ENCODE measurements at places on chromosomes 12 and 14. TPM values are rescaled to one million over a fixed set of nuclear protein-coding genes. Genes with fewer than 3 reads are reported as not detected.
A peak's percentile ranks its signal among the peaks of the same experiment; 100 is the strongest.

RIMBP2 gene
- 0.29 TPM for total RNA-seq

MLXIP gene
- total RNA-seq: 28.9 TPM

RNASE7 gene
- total RNA-seq: not detected

PRPH gene
- total RNA-seq: 0.32 TPM

AMN gene
- 2.1 TPM for total RNA-seq

- H3K27me3 ChIP-seq: no peaks in the 10 kb centered on the region
- peaks cover 28% of the 10 kb centered on the region for H3K4me1 ChIP-seq
- peaks cover 19% of the 10 kb centered on the region for H3K36me3 ChIP-seq
- H3K4me3 ChIP-seq: peak within 1 kb of the TSS; percentile 96
Measured at GRCh38 chr14:70641548-70642302, at the start of gene TTC9. Gene TTC9 (plus strand): TSS chr14:70641916. CDS start chr14:70642130, 214 bp downstream.

DNA sequence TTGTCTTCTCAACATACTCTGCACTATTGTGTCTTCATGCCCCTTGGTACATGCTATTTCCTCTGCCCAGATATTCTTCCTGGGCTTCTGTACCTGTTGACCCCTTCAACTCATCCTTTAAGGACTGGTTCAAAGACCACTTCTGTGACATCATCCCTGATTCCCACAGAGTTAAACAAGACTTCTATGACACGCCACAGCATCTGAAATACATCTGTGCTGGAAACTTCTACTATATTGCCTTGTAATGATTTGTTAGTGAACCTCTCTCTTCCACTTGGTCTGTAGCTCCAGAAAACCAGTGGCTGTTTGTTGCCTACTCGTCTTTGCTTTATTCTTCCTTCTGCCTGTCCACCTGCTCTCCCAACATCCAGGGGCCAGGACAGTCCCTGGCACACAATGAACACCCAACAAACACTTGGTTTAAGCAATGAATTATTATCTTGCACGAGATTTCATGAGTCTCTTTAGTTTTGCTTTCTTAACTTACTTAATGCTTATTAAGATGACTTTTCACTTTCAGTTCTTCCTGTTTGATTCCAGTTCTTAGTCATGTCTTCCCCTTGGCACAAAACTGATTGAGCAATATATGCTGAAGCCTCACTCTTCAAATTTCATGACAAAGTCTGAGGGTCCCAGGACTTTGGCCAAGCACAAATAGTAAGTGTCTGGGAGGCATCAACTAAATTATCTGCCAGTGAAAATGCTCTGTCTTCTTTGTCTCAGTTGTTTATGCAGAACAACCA lies 485.9 kb downstream of the APAF1 start:
- no peaks in the 10 kb centered on the region for H3K36me3 ChIP-seq
- H3K27ac ChIP-seq: no peak overlapping the region
- no peak overlapping the region for H3K4me3 ChIP-seq

DNA sequence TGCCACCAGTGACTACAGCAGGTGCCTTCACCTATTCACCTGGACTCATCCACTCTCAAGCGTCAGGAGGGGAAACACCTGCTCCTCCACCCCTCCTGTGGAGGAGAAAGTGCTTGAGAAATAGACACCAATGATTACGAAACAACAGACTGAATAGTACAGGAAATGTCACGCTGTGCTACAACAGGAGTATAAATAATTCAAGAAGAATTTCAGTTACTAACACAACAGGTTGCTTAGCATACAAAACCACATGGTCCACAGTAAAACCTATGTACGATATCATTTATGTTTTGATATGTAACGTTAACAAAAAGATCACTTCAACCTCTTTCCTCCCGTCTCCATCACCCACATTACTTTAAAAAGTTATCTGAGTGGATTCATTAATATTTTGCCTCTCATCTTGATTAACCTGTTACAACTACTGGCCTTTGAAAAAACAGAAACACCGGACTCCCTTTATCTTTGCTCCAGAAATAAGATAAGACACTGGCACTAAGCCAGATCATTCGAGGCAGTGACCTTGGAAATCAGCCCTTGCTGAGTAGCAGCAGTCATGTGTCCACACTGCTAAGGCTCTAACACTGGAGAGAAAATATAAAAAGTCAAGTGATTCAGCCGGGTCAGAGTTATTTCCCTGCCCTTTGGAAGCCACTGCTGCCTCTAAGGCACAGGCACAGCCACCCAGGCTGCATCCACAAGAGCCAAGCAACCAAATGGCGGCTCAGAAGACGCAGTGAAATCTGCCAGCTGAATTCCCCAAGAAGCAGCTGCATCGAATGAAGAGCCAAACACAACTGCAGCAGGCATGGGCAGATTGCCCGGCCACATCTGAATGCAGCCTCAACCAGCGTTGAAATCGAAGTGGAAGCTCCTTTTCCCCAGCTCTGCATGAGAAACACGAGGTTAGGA lies 40.9 kb downstream of the NT5DC3 start:
- peaks cover 33% of the 10 kb centered on the region for H3K36me3 ChIP-seq
- H3K27ac ChIP-seq: no peak overlapping the region
- no peak for ATAC-seq
- H3K4me1 ChIP-seq: no peaks in the 10 kb centered on the region
- no peaks in the 10 kb centered on the region for H3K27me3 ChIP-seq

DNA sequence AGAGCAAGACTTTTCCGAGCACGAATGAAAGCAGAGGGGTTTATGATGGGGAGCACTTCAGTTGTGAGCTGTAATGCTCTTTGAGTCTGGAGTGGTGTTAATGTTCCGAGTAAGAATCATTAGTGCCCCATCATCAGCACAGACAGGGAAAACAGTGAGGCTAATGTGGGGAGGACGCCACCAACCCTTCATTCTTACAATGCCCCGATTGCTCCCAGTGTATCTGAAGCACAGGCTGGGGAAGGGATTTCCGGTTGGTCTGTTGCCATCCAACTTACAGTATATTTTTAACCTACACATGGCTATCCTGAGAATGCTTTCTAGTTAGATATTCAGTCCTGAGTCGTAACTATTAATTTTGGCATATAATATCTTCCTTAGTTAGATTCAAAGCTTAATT lies 141.6 kb downstream of the APAF1 start:
- no peak overlapping the region for H3K27ac ChIP-seq
- H3K36me3 ChIP-seq: no peaks in the 10 kb centered on the region
- no peak overlapping the region for H3K4me3 ChIP-seq
- ATAC-seq: no peak

GRCh38 chr14:77071938-77072388 lies 26.1 kb upstream of the CIPC start:
- no peaks in the 10 kb centered on the region for H3K36me3 ChIP-seq
- no peaks in the 10 kb centered on the region for H3K27me3 ChIP-seq
- no peaks in the 10 kb centered on the region for H3K4me1 ChIP-seq
- no peak for ATAC-seq
- H3K27ac ChIP-seq: no peak overlapping the region

- no peak overlapping the region for H3K27ac ChIP-seq
- no peak overlapping the region for H3K4me3 ChIP-seq
- no peaks in the 10 kb centered on the region for H3K4me1 ChIP-seq
- H3K36me3 ChIP-seq: no peaks in the 10 kb centered on the region
- ATAC-seq: no peak
Measured at GRCh38 chr12:78181544-78182162, 351.0 kb downstream of the NAV3 start.

- H3K27ac ChIP-seq: peak overlapping the region; percentile 69
- no peak for ATAC-seq
- H3K4me1 ChIP-seq: peaks cover 13% of the 10 kb centered on the region
- H3K36me3 ChIP-seq: no peaks in the 10 kb centered on the region
- H3K27me3 ChIP-seq: no peaks in the 10 kb centered on the region
Measured at GRCh38 chr14:34692348-34692747, 22.0 kb downstream of the CFL2 start.

GRCh38 chr14:64363265-64363846 lies 24.8 kb upstream of the MTHFD1 start:
- H3K27ac ChIP-seq: no peak overlapping the region
- no peaks in the 10 kb centered on the region for H3K27me3 ChIP-seq
- no peak overlapping the region for H3K4me3 ChIP-seq
- no peak for ATAC-seq
- no peaks in the 10 kb centered on the region for H3K4me1 ChIP-seq

DNA sequence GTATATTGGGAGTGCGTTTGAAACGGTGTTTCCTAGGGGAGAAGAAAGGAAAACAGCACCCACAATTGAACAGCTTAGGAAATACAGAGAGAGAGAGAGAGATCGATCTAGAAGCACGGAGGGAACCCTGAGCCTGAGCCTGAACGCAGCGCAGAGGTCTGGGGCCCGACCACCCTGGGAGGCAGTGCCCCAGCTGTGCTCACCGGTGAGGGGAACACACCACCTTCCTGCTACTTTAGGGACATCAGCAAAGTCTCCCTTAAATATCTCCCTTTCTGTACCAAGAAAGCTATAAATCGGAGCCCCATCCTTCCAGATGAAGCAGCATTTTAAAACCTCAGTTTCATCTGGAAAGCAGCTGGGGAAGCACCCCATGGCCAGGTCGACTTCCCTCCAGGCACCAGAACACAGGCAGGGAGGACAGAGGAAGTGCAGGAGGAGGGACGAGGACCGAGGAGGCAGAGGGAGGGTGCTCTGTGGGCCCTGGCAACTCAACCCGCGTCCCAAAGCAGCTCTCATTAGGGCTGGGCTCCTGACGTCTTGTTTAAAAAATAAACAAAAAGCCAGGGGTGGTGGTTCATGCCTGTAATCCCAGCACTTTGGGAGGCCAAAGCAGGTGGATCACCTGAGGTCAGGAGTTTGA lies 12.2 kb downstream of the RIMBP2 start:
- no peaks in the 10 kb centered on the region for H3K36me3 ChIP-seq
- peaks cover 7% of the 10 kb centered on the region for H3K27me3 ChIP-seq
- H3K4me1 ChIP-seq: no peaks in the 10 kb centered on the region
- no peak overlapping the region for H3K4me3 ChIP-seq
- H3K27ac ChIP-seq: no peak overlapping the region
- no peak for ATAC-seq

DNA sequence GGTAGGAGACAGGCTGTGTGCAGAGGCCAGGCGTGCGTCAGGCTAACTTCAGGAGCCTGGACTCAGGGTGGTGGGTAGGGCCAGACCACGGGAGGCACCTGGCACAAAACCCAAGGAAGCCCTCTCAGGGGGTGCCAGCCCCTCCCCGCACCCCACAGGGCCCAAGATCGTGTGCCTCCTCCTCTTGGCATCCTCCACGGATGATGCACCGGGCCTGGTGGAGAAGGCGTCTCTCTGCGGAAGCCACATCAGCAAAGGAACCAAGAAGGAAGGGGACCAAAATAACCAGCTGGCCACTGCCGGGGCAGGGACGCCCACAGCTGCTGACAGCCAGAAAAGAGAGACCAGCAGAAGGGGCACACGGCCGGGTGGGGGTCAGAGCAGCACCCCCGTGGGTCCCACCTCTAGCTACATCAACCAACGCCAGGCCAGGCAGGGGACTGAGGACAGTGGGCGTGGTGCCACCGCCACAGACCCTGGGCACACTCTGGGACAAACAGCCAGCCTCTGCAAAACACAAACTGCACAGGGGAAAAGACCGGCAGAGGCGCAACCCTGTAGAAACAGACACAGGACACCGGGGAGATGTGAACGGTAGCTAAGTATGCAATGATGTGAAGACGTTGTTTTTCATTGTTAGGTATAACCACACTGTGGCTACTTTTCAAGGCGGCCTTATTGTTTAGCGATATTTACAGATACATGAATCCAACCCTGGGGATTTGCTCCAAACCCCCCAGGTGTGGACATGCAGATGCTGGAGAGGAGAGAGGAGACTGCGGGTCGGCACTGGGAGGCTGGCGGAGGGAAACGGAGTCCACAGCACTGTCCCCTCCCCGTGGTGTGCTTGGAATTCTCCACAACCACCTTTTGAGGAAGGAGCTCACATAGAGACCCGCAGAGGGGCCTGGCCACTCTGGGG lies 26.1 kb upstream of the C14orf180 start:
- H3K27ac ChIP-seq: no peak overlapping the region
- ATAC-seq: no peak
- H3K27me3 ChIP-seq: peaks cover 5% of the 10 kb centered on the region
- H3K36me3 ChIP-seq: no peaks in the 10 kb centered on the region

- no peak overlapping the region for H3K4me3 ChIP-seq
- no peak overlapping the region for H3K27ac ChIP-seq
- no peaks in the 10 kb centered on the region for H3K36me3 ChIP-seq
- peaks cover 7% of the 10 kb centered on the region for H3K4me1 ChIP-seq
Measured at GRCh38 chr12:22406627-22407026, 72.1 kb upstream of the ST8SIA1 start.

- no peaks in the 10 kb centered on the region for H3K27me3 ChIP-seq
- H3K4me3 ChIP-seq: no peak overlapping the region
- no peaks in the 10 kb centered on the region for H3K36me3 ChIP-seq
- no peak overlapping the region for H3K27ac ChIP-seq
- no peak for ATAC-seq
- no peaks in the 10 kb centered on the region for H3K4me1 ChIP-seq
Measured at GRCh38 chr14:76252471-76252870, 100.7 kb downstream of the GPATCH2L start.
